ENCODE measurements at places on chromosomes 2 and 18. TPM values are rescaled to one million over a fixed set of nuclear protein-coding genes. Genes with fewer than 3 reads are reported as not detected.

Gene TUBB8B
- total RNA-seq = not detected

DNA sequence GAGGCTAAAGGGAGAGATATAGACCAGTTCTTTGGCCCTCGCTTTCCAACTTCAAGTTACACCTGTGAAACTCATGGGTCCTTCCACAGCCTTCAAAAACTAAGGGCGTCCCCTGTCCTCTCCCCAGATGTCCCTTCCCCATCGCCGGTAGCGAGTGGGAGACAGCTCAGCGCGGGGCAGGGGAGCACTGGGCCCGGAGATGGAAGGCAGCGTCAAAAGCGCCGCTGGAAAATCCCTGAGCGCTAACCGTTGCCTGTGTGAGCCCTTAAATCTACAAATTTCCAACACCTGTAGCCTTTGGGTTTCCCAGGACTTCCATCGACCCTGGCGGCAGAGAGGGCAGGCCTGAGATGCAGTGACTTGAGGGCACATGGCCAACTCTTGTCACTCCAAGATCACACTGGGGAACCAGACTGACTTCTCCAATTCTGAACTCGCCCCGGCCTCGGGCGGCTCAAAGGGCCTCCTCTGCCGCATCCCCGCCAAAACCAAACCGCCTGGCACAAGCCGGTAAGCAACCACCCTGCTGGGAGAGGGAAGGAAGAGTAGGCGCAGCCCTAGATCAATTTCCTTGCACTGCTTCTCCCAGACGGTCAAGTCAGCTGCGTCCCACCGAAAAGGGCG lies 879 bp upstream of the EPAS1 start:
- peak; percentile 37 for DNase-seq

GRCh38 chr2:117411983-117412382 lies 402.5 kb upstream of the DDX18 start:
- no peak for DNase-seq

GRCh38 chr2:121089166-121089510 lies 195.9 kb downstream of the TFCP2L1 start:
- no peak for DNase-seq

DNA sequence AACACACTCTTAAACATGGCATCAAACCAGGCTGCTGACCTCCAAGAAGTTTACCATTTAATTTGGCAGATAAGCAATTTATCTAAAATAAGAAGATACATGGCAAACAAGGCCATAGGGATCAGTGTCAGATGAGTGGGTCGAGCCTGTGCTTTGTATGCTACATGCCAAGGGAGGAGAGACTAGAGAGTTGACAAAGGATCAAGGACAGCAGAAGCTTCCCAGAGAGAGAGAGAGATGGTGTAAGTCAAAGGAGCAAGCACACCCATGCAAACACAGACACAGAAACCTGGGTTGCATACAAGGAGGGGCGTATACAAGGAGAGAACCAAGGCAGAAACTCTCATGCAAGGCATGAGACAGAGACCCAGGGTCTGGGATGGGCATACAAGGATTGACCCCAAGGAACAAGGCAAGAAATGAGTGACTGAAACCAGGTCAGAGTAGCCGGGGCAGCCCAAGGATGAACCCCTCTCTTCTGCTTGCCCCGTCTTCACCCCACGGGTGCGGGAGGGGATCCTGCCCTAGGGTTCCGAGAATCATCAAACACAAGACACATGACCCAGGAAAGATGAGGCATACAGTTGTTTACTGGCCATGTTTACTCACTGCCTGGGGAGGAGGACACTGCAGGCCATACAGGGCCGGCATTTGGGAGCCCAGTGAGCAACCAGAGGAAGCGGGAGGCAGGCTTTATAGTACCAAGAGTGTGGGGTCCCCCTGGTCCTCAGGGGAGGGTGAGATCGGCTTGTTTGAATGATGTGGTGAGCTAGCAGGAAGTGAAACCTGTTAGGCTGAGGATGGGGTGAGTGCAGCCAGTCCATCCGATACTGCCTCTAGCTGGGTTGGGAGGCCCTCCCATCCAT lies 529.2 kb upstream of the ID2 start:
- no peak for DNase-seq

- DNase-seq = no peak
Measured at GRCh38 chr2:47312491-47312850, 90.5 kb upstream of the MSH2 start.

DNA sequence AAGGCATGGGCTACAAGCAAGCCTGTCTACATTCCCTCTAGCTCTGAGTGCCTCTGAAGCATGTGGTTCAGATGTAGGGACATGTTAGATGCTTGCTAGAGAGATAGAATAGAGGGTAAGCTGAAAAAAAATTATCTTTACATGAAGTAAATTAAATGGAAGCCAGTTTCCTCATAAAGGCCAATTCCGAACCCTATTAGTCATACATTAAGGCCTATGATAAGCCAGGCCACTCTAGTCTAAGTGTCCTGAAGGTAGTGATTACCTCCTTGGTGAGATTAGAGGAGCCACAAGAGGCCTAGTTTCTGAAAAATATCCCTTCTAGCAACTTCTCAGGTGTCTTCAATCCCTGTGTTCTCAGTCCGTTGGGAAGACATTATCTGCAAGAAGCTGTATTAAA lies 72.4 kb upstream of the NPAS2 start:
- DNase-seq = no peak

DNA sequence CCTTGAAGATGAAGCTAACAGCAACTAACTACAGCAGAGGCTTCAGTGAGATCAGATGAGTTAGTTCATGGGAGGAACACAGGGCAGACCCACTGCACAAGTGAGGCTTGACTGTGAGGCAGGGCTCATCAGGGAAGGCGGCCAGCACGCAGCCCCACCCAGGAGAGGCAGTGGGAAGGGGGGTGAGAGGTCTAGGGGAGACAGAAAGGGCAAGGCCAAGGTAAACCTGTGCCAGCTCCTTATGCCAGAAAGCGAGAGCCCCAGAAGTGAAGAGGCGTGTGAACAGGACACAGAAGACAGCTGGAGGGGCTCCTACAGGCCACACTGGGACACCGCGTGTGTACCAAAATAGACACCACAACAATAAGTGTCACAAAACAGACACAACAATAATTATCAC lies 48.6 kb downstream of the ANO7 start:
- no peak for DNase-seq

DNA sequence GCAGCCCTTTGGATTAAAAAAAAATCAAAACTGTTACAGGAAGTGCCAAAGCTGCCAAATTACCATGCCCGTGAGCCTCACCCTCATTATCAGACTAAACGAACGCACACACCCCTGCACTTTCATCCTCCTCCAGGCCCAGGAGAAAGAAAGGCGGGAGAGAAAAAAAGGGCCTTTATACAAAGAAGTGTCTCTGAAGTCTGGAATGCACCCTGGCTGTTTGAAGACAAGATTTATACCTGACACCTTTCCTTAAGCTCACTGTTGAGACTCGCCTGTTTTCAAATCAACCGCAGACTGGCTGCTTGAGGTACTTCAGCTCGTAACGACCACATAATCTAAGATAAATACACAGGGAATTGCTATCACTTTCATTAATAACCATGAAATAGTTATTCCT lies 31.0 kb downstream of the EDAR start:
- no peak for DNase-seq

- DNase-seq = no peak
Measured at GRCh38 chr18:24013051-24013450, 1.5 kb upstream of the TTC39C start.

DNA sequence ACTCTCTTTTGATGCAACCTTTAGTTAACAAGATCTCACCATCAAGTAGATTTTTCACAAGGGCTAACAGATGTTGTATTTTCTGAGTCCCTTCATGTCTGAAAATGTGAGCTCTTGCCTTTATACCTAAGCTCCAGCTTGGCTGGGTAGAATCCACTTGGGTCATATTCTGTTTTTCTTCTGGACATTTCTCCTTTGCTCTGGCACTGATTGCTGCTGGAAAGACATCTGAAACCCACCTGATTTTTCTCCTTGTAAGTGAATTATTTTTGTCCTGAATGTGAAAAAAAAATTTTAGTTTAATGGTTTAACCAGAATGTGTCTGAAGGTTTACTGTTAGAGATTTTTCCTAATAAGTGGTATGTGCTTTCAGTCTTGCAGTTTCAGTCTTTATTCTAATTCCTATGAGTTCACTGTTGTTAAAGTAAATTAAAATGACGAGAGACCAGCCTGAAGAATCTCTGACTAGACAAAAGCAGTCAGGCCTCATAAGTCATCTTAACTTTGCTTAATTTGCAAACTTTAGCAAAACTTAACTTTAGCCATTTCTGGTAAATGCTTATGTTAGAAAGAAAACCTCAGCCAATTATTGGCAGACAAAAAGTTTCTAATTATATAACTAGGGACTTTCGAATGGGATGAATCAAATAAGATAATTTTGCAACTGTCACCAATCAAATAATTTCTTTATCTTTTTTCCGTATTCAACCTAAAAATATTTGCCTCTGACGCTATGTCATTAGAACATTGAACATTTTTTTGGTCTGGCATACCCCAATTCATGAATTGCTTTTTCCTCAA lies 70.8 kb downstream of the ACAA2 start:
- DNase-seq = no peak

DNA sequence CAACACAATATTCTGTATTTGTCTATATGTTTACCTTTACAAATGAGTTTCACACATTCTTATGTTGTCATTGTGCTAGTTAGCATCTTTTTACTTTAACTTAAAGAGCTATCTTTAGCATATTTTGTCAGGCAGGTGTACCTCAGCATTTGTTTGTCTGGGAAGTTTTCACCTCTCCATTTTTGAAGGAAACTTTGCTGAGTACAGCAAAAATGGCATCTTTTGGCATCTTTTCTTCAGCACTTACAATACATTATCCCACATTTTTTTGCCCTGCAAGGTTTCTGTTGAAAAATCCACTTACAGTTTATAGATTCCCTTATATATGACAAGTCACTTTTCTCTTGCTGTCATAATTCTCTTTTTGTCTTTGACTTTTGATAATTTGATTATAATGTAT lies 171.3 kb upstream of the XIRP2 start:
- no peak for DNase-seq

- DNase-seq = no peak
Measured at GRCh38 chr2:19442731-19443130, 84.3 kb upstream of the OSR1 start.

DNA sequence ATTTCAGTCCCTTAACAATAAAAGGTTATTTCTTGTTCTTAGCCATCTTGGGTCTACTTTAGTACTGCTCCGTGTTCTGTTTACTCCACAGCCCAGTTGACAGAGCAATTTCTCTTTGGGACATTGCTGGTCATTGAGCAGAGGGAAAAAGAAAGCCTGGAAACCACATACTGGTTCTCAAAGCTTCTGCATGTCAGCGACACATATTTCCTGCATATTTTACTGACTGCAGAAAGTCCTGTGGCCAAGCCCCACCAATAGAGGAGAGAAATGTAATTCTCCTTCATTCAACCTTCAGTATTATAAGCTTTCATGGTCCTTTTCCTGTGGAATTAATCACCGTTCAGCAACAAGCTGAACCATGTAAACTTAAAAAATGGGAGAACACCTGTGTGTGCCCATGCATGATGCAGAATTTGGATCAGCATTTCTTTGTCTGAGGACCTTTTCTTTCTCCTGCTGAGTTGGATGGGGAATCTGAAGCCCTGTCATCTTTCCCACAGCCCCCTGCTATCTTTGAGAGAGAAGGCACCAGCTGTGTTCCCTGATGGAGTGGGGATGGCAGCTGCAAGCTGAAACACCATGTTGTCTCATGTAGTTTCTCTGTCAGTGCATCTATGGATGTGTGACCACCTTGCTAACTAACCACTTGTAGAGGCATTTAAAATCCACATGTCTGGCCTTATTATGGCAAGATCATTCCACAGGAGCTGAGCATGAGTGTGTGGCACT lies 431.6 kb downstream of the MEIS1 start:
- DNase-seq = peak; percentile 47

GRCh38 chr2:235672720-235673119 lies 178.9 kb downstream of the AGAP1 start:
- DNase-seq = no peak
